ENCODE measurements at places on chromosomes 1 and 21.

DNA sequence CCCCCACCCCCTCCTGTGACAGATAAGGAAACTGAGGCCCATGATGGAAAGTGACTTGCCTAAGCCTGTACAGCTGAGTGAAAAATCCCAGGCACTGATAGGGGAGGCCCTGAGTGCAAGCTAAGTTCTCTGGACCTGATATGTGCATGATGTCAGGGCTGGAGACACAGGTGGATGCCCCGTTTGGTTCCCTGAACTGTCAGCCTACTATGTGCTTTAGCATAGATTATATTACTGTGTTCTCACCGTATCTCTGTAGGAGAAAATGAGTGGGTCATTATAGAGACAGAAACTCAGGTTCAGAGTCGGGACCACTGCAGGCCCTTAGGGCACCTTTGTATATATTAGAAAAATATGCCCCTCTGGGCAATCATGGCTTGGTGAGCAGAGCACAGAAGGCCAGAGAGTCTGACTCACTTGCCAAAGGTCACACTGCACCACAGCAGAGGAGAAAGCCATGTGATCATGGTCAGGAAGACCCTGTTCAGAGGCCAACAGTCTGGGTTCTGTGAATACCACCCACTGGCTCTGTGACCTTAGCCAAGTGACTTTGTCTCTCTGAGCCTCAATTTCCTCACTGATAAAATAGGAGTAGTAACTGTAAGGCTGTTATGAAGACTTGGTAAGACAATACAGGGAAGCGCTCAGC lies 145.8 kb upstream of the WNT4 start:
- no peak for DNase-seq

GRCh38 chr1:204723131-204723787 lies 37.7 kb upstream of the LRRN2 start:
- DNase-seq, result no peak

DNA sequence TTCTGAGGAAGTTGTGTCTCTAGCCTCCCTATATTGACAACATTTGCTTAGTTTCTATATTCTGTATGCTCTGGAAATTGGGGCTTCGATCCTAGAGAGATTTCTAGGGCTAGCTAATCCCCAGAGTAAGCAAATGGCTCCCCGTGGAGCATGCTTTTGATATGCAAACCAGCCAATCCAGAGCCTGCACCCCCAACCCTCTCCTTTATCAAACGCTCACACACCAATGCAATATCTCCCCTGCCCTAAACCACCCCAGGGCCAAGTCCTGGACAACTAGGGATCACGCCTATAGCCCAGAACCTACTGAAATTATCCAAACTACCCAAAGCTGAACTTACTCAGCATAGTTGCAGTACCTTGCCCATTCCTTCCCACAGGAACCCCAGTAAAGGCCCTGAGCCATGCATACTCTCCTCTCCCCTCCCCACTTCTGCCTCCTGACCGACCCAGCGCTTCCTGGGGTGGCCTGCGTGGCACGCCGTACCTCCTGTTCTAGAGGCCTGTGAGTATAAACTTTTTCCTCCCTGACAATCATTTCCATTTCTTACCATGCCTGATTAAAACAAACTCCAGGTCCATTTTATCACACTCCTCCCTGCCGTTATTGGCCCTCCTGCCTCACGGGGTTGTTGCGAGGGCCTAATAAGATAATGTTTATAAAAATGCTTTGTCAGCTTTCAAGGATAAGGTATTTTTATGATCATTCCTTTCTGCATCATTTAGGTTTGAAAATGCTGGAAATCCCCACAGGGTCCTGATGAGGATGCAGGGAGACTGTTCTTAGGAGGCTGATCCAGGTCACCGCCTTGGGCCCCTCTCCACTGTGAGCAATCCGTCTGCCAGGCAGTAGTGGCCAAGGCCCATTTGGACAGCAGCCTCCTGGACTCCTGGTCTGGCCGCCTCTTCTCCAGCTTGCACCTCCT lies 102.7 kb downstream of the TENT5C start:
- DNase-seq, result no peak

GRCh38 chr1:213227458-213227857 lies 176.4 kb downstream of the RPS6KC1 start:
- no peak for DNase-seq

GRCh38 chr1:175671066-175671465 lies 72.3 kb downstream of the TNR start:
- no peak for DNase-seq

GRCh38 chr1:58650141-58650540 lies 49.7 kb downstream of the MYSM1 start:
- DNase-seq, result no peak

DNA sequence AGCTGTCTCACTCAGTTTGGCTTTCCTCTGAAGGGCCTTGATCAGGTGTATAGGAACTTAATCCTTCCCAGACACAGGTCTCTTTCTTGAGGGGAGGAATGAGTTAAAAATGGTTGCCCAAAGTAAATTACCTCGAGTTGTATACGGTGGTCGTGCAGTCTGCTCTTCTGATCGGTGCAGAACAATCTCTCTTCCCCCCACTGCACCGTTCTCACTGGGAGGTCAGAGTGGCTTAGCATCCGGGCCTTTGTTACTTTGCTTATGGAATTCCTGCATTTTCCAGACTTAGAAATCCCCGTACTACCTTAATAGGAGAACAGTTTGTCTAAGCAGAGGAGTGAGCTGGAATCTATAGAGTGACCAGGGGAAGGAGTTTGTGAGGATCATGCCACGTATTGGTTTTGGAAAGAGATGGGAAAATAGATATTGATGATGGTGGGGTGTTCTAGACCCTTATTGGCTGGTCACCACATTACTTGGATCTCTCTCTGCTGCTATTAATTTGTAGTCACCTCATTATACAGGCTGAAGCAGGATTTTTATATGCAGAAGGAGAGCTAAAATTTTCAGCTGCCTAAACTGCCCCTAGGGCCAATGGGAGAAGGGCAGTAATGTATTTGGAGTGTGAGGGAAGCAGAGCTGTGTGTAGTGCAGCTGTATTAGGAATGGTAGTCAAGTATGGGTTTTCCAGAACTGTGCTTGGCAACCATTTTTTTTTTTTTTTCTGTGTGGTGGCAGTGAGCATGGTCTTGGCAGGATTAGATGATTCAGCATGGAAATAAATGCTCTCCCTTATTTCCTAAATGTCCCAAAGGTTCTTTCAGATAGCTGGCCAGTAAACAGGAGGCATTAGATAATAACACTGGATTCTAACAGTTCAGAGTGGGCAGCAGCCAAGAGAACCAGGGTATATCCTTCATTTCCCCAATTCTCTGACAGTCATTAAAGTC lies 81.5 kb downstream of the NDUFS5 start:
- DNase-seq, result no peak

DNA sequence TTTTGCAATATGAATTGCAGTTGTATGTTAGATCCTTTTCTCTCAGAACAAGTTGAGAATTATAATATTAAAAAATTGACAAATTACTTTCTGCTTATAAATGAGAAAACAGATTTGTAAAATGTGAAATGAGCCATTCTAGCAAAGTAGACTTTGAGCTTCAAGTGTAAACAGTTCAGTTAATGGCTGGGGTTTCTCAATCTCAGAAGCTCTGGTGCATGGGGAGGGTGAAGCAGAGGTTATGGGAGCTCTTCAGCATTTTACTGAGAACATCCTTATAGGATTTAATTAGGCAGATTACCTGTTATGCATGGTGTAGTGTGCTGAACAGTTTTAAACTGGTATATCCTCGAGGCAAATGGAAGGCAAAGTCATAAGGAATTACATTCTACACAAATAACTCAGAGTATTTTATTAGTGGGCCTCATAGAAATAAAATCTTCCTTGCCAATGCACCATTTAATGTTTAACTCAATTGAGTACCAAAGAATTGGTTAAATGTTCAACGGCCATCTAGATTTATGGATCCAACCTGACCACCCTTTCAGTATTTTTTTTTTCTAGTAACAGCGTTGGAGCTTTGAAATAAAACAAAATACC lies 1143.6 kb upstream of the ADGRL2 start:
- DNase-seq, result no peak

DNA sequence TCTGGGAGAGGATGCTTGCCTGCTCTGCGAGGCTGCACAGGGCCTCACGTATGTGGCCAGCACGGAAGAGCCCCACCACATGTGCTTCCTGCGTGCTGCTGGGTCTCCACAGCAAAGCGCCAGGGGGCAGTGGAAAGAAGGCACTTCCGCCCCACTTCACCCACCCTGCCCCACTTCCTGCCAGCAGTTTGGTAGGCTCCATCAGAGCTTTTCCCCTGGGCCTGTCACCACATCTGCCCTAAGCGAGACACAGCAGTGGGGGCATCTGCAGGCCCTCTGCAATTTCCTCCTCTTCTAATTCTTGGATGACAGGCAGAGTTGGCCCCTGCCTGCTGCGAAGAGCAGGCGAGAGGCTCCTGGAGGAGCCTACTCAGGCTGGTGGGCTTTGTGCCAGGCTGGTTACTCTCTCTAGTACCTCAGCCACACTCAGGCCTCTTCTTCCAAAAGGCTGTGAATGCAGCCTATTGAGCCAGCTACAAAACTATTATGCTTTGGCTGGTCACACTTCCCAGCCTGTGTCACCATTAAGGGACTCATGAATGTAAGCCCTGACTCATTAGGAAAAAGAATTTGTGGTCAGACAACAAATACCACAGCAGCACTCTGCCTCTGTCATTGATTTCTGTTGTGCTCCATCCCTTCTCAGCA lies 25.0 kb downstream of the CD244 start:
- no peak for DNase-seq

GRCh38 chr1:156081180-156081916 lies 917 bp downstream of the MEX3A start:
- DNase-seq, result no peak

- DNase-seq, result no peak
Observed at GRCh38 chr1:232308616-232309015, 321.3 kb downstream of the SIPA1L2 start.

- DNase-seq, result no peak
Observed at GRCh38 chr1:81208441-81208840, 592.3 kb upstream of the ADGRL2 start.

- DNase-seq, result peak; percentile 7
Observed at GRCh38 chr21:44331650-44332307, 7.4 kb downstream of the CFAP410 start.

GRCh38 chr1:181135437-181135731 lies 46.9 kb downstream of the IER5 start:
- DNase-seq, result no peak

DNA sequence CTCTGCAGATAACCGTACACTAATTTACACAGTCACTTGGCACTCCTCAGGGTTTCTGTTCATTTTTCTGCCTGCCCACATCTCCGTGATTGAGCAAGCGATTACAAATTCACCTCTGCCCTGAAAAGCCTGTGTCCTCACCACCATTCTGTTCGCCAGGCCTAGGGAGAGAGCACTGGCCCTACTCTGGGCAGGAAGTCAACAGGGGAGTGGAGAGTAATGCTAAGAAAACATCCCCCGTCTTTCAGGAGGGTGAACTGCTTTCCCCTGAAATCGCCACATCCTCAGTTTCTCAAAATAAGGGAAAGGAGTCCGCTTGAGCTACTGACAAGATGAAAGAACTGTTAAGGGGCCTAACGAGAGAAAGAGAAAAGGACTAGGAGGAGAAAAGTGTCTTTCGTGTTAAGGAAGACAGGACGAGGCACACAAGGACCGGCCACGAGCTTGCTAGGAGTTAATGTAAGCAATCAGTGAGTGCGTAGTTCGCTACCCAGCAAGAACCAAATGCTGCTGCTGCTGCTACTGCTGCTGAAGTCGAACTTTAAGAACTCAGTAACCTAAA lies 632 bp downstream of the PEX19 start:
- no peak for DNase-seq

DNA sequence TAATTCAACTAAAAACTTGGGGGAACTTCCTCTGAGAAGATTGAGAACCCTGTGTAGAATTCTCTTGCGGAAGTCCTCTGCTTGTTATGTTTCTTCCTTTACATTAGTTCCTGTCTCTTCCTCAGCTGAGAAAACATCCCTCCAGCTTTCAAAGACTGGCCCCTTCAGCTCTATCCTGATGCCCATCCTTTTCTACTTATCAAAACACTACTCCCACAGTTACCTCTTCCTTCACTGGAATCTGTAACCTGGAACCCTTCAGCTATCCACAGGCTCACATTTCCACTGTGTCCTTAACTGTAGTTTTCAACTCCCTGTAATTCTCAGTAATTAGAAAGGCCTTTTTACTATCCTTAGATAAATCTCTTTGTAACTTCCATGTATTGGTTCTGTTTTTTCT lies 6.0 kb upstream of the DEDD start:
- DNase-seq, result no peak

DNA sequence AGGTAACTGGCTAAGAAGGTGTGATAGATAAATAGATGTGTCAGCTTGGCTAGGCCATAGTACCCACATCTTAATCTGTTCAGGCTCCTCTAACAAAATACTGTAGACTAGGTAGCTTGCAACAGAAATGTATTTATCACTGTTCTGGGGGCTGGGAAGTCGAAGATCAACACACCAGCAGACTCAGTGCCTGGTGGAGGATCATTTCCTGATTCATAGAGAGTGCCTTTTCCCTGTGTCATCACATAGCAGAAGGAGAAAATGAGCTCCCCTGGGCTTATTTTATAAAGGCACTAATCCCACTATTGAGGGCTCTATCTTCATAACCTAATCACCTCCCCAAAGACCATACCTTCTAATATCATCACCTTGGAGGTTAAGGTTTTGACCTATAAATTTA lies 532.7 kb upstream of the OLFM3 start:
- no peak for DNase-seq

- DNase-seq, result no peak
Observed at GRCh38 chr1:10283318-10283984, 73.1 kb downstream of the KIF1B start.

Measured in heart right ventricle (tissue), 16 donors.